ENCODE measurements at places on chromosomes 12 and 14.

GRCh38 chr14:51093371-51094281 is 1.3 kb downstream of the TRIM9 start:
- peak; percentile 70 for DNase-seq

- no peak for DNase-seq
Measured at GRCh38 chr14:75494896-75495295, 27.4 kb upstream of the BATF start.

DNA sequence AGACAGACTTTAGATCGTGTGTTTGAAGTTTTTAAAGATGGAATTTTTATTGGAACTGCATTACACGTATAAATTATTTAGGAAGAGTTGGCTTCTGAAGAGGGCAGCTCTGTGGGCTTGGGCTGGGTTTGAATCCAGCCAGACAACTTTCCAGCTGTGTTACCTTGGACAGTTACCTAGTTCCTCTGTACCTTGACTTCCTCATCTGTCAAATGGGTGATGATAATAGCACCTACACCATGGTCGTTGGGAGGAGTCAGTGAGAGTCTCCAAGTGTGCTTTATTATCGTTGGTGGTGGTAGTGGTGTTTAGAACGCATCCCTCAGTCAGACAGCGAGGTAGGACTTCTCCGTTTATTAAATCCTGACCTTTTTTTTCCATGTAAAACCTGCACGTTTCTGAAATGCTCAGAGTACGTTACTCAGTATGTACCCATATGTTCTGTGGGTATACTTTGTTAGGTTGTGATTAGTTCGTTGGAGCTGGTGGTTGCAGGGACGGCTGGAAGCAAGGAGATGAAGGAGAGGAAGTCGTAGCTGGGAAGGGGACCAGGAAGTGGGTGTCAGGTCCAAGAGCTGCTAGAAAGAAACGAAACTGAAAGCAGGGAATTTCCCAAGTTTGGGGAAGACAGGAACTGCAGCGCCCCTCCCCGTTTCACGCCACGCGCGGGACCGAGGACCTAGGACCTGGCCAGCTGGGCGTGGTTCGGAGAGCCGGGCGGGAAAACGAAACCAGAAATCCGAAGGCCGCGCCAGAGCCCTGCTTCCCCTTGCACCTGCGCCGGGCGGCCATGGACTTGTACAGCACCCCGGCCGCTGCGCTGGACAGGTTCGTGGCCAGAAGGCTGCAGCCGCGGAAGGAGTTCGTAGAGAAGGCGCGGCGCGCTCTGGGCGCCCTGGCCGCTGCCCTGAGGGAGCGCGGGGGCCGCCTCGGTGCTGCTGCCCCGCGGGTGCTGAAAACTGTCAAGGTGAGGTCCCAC is at the start of gene OAS3:
Gene OAS3, plus strand, starts transcription at position 734 of the 979 bp plus-strand sequence. Its CDS starts 57 bp downstream, at position 791.
- DNase-seq: peak; percentile 50

- no peak for DNase-seq
Measured at GRCh38 chr14:22802860-22803686, 12.2 kb downstream of the SLC7A7 start.

GRCh38 chr12:110860833-110861296 is 14.1 kb downstream of the CCDC63 start:
- DNase-seq: no peak

GRCh38 chr12:6029401-6029800 is 84.3 kb upstream of the ANO2 start:
- no peak for DNase-seq

Data from germinal center (tissue), 1 donor.